ENCODE measurements at places on chromosomes 6 and 20. TPM values are rescaled to one million over a fixed set of nuclear protein-coding genes. Genes with fewer than 3 reads are reported as not detected.

- H3K27me3 ChIP-seq: no peaks in the 10 kb centered on the region
- H3K4me1 ChIP-seq: peaks cover 13% of the 10 kb centered on the region
- peak overlapping the region; percentile 55 for H3K27ac ChIP-seq
Observed at GRCh38 chr20:57628047-57628961, 8.1 kb upstream of the ZBP1 start.

Gene DPPA5
- not detected for total RNA-seq

DNA sequence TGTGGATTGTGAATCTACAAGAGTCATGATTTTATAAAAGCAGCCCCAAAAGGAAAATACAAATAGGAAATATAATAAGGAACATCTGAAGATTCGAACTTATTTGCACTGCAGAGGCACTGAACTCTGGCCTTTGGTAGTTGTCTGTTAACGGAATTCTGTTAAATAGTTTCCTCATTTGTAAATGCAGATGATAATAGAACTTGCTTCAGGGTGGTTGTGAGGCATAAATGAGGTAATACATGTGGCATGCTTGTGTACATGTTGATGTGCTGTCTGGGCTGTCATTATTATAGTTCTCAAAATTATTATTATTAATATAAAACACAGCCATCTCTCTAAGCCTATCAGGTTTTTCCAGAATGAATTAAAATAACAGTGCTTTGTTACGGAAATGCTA, 302.0 kb downstream of the NRN1 start:
- H3K27ac ChIP-seq: no peak overlapping the region
- H3K4me1 ChIP-seq: no peaks in the 10 kb centered on the region
- DNase-seq: no peak
- H3K27me3 ChIP-seq: no peaks in the 10 kb centered on the region
- H3K36me3 ChIP-seq: no peaks in the 10 kb centered on the region

Gene OXT
- total RNA-seq: not detected

- no peaks in the 10 kb centered on the region for H3K4me1 ChIP-seq
- H3K27me3 ChIP-seq: no peaks in the 10 kb centered on the region
- H3K27ac ChIP-seq: no peak overlapping the region
- H3K4me3 ChIP-seq: no peak overlapping the region
Observed at GRCh38 chr6:42131531-42131930, 10.9 kb downstream of the C6orf132 start.

Gene KCNQ5
- 5.7 TPM for total RNA-seq

Gene SYNJ2
- total RNA-seq: 8.8 TPM

DNA sequence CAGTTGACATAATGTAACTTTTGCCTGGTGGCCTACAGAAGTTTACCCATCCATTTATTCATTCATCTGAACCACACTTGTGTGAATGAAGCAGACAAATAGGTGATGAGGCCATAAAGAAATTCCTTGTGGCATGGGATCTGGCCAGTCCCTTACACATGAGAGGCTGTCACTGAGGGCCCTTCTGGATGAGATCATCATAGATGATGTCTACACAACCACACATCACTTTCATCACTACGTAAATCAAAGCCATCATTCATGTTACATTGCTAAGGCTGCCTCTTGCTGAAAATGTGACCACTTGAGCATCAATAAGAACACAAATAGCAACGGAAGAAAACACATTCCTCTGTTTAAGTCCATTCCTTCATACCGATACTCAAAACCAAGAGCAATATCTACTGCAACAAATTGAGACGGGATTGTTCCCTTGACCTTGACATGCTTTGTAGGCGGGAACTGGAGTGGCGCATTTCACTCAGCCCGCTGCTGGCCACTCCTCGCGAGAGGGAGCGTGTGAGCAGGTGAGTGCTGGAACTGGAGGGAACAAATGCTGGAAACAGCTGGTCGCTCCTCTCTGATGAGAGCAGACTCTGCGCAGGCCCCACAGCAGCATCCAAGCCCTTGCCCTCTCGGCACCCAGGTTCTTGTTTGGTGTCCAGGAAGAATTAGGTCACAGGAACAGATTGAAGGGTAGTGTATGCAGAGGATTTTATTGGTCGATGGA, 49.3 kb downstream of the FAM50B start:
- H3K27me3 ChIP-seq: no peaks in the 10 kb centered on the region
- H3K4me3 ChIP-seq: no peak overlapping the region
- no peak overlapping the region for H3K27ac ChIP-seq
- no peak for DNase-seq
- no peaks in the 10 kb centered on the region for H3K4me1 ChIP-seq
- H3K36me3 ChIP-seq: no peaks in the 10 kb centered on the region

DNA sequence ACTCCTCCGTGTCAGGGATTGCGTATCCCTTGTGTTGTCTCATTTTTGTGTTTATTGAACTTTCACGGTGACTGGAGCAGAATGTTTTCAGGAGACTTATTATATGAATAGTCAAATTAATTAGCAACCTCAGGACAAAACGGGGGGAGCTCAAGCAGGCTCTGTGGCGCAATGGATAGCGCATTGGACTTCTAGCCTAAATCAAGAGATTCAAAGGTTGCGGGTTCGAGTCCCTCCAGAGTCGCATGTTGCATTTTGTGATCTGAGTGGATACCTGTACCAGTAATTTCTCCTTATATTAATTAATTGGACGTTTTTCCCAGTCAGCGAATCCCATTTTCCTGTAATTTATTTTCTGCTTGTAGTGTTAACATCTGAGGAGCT, 89.1 kb upstream of the ZNF184 start:
- H3K27me3 ChIP-seq: peaks cover 90% of the 10 kb centered on the region
- H3K36me3 ChIP-seq: no peaks in the 10 kb centered on the region
- no peak overlapping the region for H3K27ac ChIP-seq
- H3K4me1 ChIP-seq: no peaks in the 10 kb centered on the region
- no peak overlapping the region for H3K4me3 ChIP-seq

DNA sequence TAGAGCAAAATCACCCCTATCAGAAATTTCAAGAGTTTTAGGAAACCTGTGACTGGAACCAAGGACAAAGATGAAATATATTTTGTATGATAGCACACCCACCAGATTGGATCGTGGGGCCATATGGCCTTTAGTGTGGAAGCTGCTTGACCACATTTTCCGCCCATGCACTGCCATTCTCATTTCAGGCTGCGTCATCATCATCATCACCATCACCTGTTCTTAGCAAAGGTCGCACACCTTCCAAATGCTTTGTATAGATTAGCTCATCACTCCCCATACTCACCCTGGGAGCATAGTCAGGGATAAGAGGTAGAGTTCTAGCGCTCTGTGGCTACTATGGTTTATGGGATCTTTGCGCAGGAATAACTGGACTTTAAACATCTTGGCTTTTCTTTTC, 185.7 kb downstream of the MTHFD1L start:
- no peaks in the 10 kb centered on the region for H3K27me3 ChIP-seq
- H3K36me3 ChIP-seq: no peaks in the 10 kb centered on the region
- no peak for DNase-seq
- no peak overlapping the region for H3K27ac ChIP-seq

Gene TLDC2
- 0.67 TPM for total RNA-seq

Gene NDUFAF5
- total RNA-seq: 16.6 TPM

- H3K27ac ChIP-seq: peak overlapping the region; percentile 65
- no peaks in the 10 kb centered on the region for H3K36me3 ChIP-seq
- peaks cover 26% of the 10 kb centered on the region for H3K4me1 ChIP-seq
Observed at GRCh38 chr6:52573295-52573694, 3.6 kb downstream of the TRAM2 start.

DNA sequence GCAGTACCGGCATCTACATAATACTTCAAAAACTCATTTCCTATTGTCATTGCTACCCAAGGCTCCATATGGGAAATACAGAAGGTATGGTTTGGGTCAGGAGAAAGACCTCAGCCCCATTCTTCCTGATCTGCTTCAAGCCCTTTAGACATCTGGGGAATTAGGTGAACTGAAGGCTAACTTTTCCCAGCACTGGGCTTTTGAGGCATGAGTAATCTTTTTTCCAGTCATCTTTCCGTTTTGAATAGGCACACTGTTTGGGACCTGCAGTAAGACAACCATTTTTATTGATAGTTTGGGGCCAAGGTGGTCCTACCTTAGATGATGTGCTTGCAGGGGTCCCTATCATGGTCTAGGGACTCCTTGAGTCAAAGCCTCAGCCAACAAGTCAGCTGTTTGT, 198.4 kb downstream of the HAO1 start:
- no peak overlapping the region for H3K27ac ChIP-seq
- no peaks in the 10 kb centered on the region for H3K36me3 ChIP-seq
- no peak overlapping the region for H3K4me3 ChIP-seq
- no peaks in the 10 kb centered on the region for H3K4me1 ChIP-seq
- no peak for DNase-seq

DNA sequence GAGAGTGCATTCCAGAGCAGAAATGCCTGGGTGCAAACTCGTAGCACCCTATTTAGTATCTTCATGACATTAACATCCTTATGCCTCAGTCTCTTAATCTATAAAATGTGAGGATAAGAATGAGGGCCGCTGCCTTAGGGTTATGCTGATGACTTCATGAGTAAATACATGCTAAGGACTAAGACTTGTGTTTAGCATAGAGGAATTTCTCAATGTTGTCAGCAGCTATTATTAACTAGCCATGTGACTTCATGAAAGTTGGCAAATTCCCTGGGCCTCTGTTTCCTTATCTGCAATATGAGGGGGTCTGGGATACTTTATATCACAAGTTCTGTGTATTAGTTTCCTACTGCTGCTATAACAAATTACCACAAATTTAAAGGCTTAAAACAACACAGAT, 108.1 kb upstream of the RIPOR2 start:
- no peak overlapping the region for H3K4me3 ChIP-seq
- DNase-seq: no peak
- no peaks in the 10 kb centered on the region for H3K36me3 ChIP-seq
- H3K4me1 ChIP-seq: no peaks in the 10 kb centered on the region
- no peaks in the 10 kb centered on the region for H3K27me3 ChIP-seq

- no peak for DNase-seq
- H3K27me3 ChIP-seq: no peaks in the 10 kb centered on the region
- H3K4me3 ChIP-seq: no peak overlapping the region
- H3K36me3 ChIP-seq: no peaks in the 10 kb centered on the region
- no peak overlapping the region for H3K27ac ChIP-seq
- no peaks in the 10 kb centered on the region for H3K4me1 ChIP-seq
Observed at GRCh38 chr20:51310216-51310615, 232.3 kb downstream of the NFATC2 start.

GRCh38 chr20:62804627-62805154, at the start of gene OGFR:
Gene OGFR, plus strand, starts transcription at chr20:62804835. Its CDS starts 25 bp downstream, at chr20:62804860.
- peaks cover 18% of the 10 kb centered on the region for H3K36me3 ChIP-seq
- peak within 1 kb of the TSS; percentile 98 for H3K4me3 ChIP-seq
- peak within 1 kb of the TSS; percentile 93 for H3K27ac ChIP-seq
- no peaks in the 10 kb centered on the region for H3K4me1 ChIP-seq
- no peaks in the 10 kb centered on the region for H3K27me3 ChIP-seq

GRCh38 chr6:24924580-24925356, 11.0 kb downstream of the RIPOR2 start:
- H3K4me1 ChIP-seq: no peaks in the 10 kb centered on the region
- DNase-seq: no peak
- no peak overlapping the region for H3K4me3 ChIP-seq
- H3K27ac ChIP-seq: no peak overlapping the region
- no peaks in the 10 kb centered on the region for H3K36me3 ChIP-seq

Gene ZBTB24
- total RNA-seq: 13.9 TPM

- H3K4me1 ChIP-seq: peaks cover 4% of the 10 kb centered on the region
- no peak for DNase-seq
- H3K4me3 ChIP-seq: no peak overlapping the region
- H3K27me3 ChIP-seq: no peaks in the 10 kb centered on the region
- peak overlapping the region; percentile 98 for H3K27ac ChIP-seq
- no peaks in the 10 kb centered on the region for H3K36me3 ChIP-seq
Observed at GRCh38 chr6:144216668-144217218, 66.4 kb downstream of the STX11 start.

Gene BTN2A1
- total RNA-seq: 20.0 TPM

DNA sequence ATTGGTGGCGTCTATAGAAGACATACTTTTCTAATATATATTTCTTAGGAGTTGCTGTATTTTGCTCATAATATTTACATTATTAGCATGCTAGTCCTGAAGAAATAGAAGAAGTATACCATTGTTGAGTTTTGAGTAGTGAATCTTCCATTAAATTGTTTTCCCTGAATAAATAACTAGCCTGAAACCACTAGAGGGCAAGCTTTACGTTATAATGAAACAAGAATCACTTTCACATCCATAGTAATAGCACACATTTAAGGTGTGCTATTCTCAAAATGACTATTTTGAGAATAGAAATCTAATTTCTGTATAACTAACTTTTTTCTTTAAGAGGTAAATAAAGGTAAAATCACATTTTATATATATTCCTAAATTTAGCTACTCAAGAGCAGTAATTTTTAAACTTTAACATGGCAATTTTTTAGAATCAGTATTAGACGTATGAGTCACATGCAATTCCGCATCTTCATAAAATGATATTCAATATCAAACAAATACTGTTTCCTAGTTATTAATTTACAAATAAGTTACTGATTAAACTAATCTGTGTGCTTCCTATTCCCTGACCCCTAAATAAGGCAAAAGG, 213.2 kb upstream of the MANEA start:
- H3K4me3 ChIP-seq: no peak overlapping the region
- no peaks in the 10 kb centered on the region for H3K4me1 ChIP-seq
- no peaks in the 10 kb centered on the region for H3K27me3 ChIP-seq
- H3K27ac ChIP-seq: no peak overlapping the region
- DNase-seq: no peak
- H3K36me3 ChIP-seq: no peaks in the 10 kb centered on the region

DNA sequence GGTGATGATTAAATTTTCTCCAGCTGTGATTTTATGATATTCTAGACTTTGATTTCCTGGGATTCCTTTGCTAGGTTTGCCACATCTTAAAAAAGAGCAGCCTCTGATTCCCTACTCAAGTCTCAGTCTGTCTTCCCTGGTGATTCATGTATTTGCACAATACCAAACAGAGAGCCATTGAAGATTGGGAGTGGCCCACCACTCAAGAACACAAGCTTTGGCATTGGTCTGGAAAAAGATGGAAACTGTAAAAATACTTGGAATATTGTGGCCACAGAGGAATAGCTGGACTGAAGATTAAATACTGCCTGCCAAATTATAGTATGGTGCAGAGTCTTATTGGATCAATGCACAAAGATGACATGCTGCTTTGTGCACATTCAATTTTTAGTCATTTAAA, 32.9 kb downstream of the PTCHD4 start:
- no peaks in the 10 kb centered on the region for H3K36me3 ChIP-seq
- no peaks in the 10 kb centered on the region for H3K4me1 ChIP-seq
- no peak overlapping the region for H3K4me3 ChIP-seq
- no peak overlapping the region for H3K27ac ChIP-seq

GRCh38 chr6:137856138-137856898, 10.7 kb upstream of the TNFAIP3 start:
- peaks cover 3% of the 10 kb centered on the region for H3K4me1 ChIP-seq
- H3K27me3 ChIP-seq: no peaks in the 10 kb centered on the region
- no peak overlapping the region for H3K27ac ChIP-seq
- H3K36me3 ChIP-seq: no peaks in the 10 kb centered on the region
- DNase-seq: no peak

Gene GLP1R
- total RNA-seq: 0.18 TPM

DNA sequence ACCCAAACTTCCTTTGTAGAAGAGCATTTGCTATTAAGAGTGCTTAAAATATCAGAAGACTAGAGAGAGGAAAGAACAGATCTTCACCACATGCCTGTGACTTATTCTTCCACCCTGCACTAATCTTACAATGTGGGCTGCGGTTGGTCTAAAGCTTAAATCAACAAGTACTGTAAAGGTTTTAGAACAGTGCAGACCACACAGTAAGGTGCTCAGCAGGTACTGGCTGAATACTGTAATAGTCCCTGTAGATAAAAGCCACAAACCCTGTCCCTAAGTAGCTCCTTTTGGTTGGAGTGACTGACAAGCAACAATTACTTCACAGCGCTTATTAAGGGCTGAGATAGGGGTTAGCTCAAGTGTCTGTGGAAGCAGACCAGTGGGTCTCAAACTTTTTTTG, 972 bp upstream of the PHF3 start:
- H3K27ac ChIP-seq: no peak overlapping the region
- H3K27me3 ChIP-seq: no peaks in the 10 kb centered on the region
- no peaks in the 10 kb centered on the region for H3K36me3 ChIP-seq

Measured in lung (tissue), 17 donors.